ENCODE measurements at places on chromosomes 1 and 21.
A peak's percentile ranks its signal among the peaks of the same experiment; 100 is the strongest.

DNA sequence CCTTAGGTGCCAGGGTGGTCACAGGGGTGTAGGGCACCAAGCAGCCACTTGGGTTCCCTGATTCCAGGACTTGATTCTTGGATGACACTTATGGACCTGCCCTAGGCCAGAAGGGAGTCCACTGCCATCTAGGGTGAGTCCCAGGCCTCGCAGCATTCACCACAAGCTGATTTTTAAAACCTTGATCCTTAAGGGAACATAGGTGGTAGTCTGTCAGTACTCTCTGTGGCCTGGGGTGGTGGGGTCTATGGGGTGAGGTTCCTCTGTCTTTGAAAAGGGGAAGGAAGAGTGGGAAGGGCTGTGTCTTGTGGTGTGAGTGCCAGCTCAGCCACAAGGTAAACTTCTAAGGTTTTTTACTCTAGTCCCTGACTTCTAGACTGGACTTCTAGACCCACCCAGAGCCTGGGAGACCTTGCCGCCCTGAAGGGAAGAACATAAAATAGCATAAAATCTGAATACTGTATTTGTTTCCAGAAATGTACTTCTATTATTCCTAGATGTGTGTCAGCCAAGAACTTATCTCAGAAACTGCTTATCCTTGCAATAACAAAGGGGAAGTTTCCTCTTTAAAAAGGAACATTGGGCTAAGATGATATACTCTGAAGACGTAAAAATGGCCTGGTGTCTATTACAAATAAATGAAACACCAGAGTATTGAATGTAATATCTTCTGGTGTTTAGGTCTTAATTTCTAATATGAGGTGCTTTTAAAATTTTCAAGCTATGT is 757.3 kb downstream of the LTN1 start:
- no peak for DNase-seq

- no peak for DNase-seq
These were observed 46.4 kb downstream of the GORAB start for GRCh38 chr1:170578359-170578758.

GRCh38 chr1:215566556-215567490 is at the start of gene KCTD3:
Gene KCTD3, plus strand, starts transcription at chr1:215567304. Its CDS starts 382 bp downstream, at chr1:215567686.
- peak; percentile 71 for DNase-seq

DNA sequence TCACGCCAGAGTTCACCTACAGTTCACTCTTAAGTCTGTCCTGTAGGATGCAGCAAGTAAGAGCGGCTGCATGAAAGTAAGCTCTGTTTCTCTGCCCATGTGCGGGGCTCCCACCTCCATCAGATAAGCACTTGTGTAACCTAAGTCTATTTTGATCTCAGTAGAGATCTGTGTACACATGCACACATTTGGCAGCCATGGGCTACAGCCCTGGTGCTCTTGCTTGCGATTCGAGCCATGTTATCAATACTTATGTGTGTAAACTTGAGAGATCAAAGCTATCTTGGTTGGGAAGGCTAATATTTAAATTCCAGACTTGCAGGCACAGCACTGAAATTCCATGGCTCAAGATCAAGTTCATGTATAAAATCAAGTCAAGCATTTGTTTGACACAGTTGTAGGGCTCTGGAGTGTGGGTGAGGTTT is 244.7 kb upstream of the FGGY start:
- no peak for DNase-seq

DNA sequence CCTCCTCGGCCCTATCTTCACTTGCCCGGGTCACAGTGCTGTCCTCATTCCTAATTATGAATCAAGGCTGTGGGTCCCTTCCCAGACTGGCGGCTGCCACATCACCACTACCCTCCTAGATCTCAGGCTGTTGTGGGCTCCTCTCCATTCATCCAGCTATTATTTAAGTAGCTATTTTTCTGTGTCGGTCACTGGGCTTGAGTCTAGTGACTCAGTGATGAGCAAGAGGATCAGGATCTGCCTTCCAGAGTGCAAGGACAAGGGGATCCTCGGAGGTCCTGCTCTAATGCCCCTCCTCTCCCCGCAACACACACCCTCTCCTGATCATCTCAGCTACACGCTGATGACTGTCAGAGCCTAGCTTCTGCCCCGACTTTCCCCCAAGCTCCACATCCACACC is 34.1 kb downstream of the CDCP2 start:
- no peak for DNase-seq

- no peak for DNase-seq
These were observed 34.0 kb upstream of the EDN2 start for GRCh38 chr1:41518471-41518870.

DNA sequence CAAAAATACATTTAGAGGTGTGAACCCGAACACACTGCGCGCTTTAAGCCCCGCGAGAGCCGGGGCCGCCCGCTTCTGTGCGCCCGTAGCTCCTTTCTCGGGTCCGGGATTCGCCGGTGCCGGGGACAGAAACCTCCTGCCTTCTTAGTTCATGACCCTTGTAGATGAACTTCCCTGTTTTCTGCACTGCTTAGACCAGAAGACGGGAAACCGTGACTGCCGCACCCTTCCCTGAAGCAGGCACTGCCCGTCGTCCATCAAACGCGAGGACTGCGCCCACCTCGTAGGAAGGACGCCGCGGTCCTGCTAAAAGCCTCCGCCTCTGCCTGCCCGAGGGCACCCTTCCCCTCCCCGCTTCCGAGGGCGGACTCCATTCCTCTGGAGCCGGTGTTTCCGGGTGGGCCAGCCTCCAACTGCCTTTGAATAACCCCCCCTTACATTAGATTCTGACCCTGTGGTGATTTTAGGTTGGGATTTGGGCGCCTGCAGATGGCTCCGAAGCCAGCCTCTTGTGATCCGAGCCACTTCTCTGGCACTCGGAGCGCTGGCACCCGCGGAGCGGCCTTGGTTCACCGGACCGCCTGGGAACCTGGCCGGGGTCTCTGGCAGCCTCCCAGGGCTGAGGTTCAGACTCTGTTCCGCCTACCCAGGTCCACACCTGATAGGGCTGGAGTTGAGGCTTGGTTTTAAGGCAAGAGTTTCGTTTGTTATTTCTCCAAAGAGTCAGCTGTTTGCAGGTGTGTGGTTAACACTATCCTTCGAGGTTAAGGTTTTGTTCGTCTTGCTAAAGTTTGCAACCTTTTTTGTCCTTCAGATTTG is 1.2 kb upstream of the PTTG1IP start:
- no peak for DNase-seq

- no peak for DNase-seq
These were observed 6.0 kb downstream of the STMN1 start for GRCh38 chr1:25900219-25900618.

DNA sequence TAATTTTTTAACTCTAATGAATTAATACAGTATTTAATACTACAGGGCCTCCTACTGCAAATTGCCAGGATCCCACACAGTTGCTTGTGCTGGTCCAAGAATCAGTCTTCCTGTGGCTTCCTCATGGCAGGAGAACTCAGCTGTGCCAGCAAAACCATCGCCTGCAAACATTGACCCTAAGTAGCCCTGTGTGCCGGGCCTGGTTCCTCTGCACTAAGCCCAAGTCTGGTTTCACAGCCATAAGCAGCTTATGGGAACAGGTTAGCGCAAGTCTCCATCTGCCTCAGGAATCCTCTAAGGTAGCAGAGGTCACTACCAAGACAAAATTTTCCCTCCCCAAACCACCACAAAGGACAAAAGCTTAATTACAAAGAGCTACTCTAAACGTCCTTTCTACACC is 216.6 kb downstream of the PLA2G4A start:
- DNase-seq: no peak

DNA sequence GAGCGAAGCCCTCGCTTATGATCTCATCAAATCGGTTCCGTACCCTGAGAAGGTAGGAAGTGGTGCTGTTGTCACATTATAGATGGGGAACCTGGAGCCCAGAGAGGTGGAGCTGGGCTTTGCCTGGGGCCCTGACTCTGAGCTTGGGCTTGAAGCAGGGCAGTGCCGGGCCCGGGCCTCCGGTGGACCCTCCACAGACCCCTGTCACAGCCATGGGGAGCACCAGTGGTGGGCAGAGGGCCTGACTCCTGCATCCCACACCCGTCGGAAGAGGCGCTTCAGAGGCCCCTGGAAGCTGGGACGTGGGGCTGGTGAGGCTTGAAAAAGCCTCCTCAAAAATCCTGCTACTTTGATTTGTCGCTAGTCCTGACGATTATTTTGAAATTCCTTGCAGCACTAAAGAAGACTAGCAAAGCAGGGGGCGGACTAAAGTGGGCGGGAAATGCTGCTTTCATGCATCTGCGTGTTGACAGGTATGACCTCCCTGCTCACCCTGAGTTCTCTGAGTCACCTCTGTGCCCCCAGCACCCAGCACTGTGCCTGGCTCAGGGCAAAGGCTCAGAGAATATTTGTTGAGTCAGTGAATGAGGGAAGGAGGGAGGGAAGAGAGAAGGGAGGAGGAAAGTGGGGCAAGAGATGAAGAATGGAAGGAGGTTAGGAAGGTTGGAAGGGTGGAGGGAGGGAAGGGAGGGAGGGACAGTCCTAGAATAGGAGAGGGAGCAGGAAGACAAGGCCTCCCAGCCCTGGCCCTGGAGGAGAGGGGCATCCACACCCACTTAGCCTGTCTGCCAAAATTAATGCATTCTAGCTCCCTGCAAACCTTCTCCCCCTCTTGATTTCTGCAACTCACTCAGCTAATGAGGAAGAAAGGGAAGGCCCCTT is 262.8 kb upstream of the VAMP3 start:
- DNase-seq: no peak

DNA sequence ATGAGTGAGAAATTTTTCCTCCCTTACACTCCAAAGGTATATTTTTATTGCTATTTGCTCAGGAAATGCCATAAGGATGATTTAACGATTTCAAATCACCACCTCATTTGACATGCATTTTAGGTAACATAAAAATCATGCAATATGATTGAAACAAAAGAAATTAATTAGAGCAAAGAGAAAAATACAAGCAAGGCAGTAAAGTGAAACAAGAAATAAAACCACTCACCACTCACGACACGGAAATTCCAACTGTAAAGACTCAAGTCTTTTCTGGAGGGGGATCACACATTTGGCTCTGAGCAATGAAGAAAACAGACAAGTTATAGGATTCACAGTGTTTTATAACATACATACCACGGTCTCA is 86.8 kb upstream of the ARHGAP29 start:
- DNase-seq: peak; percentile 54

- DNase-seq: no peak
These were observed 40.0 kb downstream of the NTPCR start for GRCh38 chr1:232990176-232991128.

DNA sequence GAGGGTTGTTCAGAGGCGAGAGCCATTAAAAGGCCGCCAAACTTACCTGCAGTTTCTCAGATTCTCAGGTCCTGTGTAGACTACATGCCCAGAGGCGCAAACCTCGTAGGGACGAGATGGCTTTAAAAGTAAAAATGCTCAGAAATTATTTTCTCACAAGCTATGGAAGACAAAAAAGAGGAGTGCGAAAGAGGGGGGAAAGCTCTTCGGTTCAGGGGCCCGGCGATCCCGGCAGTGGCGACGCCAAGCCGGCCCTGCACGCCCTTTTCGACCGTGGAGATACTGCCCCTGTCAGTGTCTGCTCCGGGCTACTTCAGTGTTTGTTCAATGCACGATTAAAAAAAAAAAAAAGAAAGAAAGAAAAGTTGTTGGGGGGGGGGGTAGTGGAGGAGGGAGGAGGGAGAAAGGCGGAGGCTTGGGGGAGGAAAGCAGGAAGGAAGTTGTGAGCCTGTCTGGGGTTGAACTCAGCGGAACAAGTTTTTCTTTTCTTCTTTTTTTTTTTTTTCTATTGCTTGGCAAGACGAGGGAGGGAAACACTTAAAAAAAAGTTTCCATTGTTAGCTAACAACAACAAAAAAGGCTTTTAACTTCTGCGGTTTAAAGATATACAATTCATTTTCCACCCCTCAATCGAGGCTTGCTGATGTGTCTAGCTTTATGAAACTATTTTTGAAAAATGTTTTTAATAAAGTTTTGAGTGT is at the start of gene ITPKB:
ITPKB (minus strand) TSS at position 288 of the 701 bp plus-strand sequence. CDS start 1,824 bp downstream, outside the sequence.
- peak; percentile 93 for DNase-seq

- peak; percentile 44 for DNase-seq
These were observed 157.1 kb upstream of the SYT6 start for GRCh38 chr1:114310695-114311271.

- DNase-seq: no peak
These were observed 125.3 kb upstream of the CD34 start for GRCh38 chr1:208036106-208036808.

DNA sequence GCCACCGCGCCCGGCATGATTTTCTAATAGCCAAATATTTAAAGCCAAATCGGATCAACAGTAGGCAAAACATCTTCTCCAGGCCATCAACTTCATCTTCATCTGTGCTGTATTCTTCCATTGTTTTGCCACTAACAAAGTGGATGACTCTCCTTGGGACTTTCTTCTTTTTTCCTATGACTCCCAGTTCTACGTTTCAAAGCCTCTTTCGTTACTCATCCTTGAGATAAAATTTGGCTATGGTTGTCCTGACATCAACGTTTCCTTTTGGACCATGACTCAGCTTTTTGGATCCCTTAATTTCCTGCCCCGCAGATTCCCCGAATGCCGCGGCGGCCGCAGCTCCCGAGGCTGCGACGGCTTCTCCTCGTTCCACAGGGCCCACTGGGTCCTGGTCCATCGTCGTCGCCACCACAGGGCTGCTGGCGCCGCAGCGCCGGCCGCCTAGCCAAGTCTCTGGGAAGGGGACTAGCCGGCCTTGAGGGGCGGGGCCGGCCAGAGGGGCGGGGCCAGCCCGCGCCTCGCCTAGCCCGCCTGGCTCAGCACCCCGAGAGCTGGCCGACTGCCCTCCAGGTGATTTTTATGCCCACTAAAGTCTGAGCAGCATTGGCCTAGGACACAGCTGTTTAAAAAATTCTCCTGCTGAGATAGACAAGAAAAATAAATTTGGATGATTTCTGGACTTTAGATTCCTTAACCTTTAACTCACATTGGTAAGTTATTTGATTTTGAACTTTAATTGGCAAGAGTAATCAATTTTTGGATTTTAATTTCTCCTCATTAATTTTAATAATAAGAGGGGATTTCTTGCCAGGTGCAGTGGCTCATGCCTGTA is 93.9 kb downstream of the ADCY10 start:
- DNase-seq: peak; percentile 14

GRCh38 chr1:46528297-46528955 is 23.0 kb downstream of the KNCN start:
- DNase-seq: no peak

DNA sequence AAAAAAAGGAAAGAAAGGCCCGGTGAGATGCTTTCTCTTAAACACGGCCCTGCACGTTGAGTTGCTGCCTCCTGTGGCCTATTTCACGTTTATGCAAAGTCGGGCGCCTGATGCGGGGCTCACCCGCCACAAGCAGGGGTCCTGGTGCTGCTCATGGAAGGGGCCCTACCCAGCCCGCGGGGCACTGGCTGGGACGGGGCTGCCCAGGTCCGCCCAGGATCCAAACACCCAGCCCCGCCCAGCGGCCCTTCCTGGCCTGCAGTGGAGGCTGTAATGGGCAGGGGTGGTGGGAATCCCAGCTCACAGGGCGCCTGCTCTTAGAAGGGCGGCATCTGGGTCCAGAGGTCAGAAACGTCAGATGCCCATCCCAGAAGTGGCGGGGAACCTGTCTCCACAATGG is 1.6 kb downstream of the COL6A2 start:
- no peak for DNase-seq

- no peak for DNase-seq
These were observed 11.0 kb upstream of the LMX1A start for GRCh38 chr1:165367375-165367993.
